Fibroblast of mammary gland (primary cell): ENCODE measurements at places on chromosomes 1 and 21.

DNA sequence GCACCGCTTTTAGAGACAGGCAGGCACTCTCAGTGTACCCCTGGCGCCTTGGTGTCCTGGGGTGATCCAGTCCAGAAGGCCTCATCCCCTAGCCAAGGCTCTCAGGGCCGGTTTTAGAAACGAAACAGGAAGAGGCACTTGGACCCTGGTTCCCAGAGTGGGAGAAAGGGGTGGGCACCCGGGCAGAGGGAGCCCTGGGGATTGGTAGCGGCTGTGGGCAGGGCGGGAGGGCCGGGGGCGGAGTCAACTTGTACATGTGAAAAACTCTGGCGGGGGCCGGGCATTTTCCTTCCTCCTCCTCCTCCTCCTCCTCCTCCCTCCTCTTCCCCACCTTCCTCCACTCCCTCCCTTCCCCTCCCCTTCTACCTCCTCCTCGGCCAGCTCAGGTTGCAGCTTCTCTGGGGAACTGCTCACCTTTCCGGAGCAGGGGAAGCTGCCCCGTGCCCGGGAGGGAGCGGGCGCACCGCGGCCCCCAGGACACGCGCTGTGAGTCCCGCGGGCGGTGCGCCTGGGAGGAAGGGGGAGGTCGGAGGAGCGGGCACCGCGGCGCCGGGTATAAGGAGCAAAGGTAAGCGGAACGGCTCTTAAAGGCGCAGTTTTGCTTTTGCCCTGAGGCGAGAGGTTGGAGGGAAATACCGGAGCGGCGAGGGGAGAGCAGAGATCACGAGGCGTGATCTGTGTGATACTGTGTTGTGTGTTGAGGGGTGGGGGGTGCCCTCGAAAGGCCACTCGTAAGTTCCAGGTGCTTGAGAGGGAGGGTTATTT is at the start of gene CDK18:
Gene CDK18, plus strand, starts transcription at position 359 of the 765 bp plus-strand sequence. CDS start 18,499 bp downstream, outside the sequence.
- DNase-seq = no peak

DNA sequence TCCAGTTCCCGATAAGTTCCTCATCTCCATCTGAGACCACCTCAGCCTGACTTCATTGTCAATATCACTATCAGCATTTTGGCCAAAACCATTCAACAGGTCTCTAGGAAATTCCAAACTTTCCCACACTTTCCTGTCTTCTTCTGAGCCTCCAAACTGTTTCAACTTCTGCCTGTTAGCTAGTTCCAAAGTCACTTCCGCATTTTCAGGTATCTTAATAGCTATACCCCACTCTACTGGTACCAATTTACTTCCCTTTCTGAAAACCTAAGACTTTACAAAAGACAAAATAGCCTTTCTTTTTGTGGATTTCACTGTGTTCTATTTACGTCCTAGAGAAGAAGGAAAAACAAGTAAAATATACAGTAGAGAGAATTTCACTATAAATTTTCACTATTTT is 147.0 kb upstream of the FMN2 start:
- DNase-seq = no peak

GRCh38 chr1:39900662-39901463 is 854 bp downstream of the MYCL start:
- DNase-seq = no peak

- DNase-seq = peak; percentile 34
Measured at GRCh38 chr1:20974069-20974468, 187.0 kb upstream of the HP1BP3 start.

DNA sequence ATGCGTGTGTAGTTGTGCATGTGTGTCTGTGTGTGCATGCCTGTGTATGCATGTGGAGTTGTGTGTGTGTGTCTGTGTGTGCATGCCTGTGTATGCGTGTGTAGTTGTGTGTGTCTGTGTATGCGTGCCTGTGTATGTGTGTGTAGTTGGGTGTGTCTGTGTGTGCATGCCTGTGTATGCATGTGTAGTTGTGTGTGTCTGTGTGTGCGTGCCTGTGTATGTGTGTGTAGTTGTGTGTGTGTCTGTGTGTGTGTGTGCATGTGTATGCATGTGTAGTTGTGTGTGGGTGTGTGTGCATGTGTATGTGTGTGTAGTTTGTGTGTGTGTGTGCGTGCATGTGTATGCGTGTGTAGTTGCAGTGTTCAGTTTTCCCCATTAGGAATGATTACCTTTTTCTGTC is 162.0 kb downstream of the URB2 start:
- no peak for DNase-seq

- no peak for DNase-seq
Measured at GRCh38 chr21:34536820-34537219, 24.8 kb upstream of the KCNE1 start.

- DNase-seq = no peak
Measured at GRCh38 chr21:32705139-32705538, 22.7 kb downstream of the SYNJ1 start.

DNA sequence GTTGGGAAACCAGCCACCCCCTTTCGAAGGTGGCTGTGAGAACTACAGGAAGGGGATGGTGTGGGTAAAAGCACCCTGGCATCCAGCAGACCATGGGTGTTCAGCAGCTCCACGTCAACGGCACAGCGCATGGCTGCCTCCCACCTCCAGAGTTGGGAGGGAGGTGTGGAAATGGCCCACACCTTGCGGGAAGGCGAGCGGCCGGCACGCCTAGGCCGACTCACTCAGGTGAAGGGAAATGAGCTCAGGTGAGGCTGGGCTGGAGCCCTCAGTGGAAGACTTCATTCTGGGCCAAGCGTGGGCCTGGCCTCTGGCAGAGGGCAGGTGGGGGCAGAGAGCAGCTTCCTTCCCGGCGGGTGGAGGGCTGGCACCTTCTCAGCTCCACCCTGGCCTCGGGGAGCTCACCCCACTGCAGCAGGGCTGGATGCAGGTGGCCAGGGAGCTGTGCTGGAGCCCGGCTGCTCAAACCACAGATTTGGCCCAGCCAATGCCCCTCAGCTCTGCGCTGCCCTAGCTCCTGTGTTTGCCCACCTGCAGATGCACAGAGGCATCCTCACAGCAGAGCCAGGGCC is 24.8 kb upstream of the ALDH4A1 start:
- no peak for DNase-seq

- no peak for DNase-seq
Measured at GRCh38 chr1:15489052-15489736, 13.3 kb downstream of the CELA2B start.

GRCh38 chr1:76065270-76065669 is 9.3 kb upstream of the ST6GALNAC3 start:
- DNase-seq = no peak
